GOT3 (cell line): ENCODE measurements at places on chromosomes 3 and 15.

DNA sequence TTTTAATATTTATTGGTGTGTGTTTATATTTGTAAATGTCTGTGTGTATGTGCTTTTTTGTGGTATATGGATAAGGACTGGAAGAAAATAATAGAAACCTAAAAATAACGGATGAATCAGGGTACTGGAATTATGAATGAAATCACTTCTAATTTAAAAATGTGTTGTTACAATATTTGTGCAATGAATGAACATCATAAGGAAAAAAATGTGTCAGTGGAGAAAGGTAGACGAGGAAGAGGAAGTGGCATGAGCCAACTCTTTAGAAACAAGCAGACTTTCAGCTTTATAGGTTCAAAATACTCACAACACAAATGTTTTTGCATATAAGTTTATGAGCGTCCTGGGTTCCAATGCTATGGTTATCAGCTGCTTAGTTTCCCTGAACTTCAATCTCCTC lies 59.4 kb downstream of the SOX2 start:
- DNase-seq: no peak

DNA sequence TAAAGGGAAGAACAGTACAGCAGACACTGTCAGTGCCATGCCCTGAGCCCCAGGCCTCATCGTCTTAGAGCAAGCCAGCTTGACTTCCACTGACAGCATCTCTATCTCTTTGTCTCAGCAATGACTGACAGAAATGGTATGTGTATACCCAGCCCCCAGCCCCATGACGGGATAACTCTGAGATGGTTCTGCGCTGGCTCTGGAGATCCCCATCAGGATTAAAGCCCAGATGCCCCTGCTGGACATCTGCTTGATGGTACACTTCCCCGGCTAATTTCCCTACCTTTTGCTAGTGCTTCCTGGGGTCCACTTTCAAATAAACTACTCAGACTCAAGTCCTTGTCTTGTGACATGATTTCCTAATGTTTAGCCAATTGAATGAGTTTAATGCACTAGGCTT lies 7.6 kb downstream of the NMNAT3 start:
- no peak for DNase-seq

GRCh38 chr15:80706161-80706560 lies 11.1 kb downstream of the ABHD17C start:
- DNase-seq: no peak

GRCh38 chr3:183387797-183388196 lies 40.6 kb downstream of the MCF2L2 start:
- DNase-seq: no peak

GRCh38 chr15:36614016-36614415 lies 34.6 kb downstream of the CDIN1 start:
- DNase-seq: no peak

DNA sequence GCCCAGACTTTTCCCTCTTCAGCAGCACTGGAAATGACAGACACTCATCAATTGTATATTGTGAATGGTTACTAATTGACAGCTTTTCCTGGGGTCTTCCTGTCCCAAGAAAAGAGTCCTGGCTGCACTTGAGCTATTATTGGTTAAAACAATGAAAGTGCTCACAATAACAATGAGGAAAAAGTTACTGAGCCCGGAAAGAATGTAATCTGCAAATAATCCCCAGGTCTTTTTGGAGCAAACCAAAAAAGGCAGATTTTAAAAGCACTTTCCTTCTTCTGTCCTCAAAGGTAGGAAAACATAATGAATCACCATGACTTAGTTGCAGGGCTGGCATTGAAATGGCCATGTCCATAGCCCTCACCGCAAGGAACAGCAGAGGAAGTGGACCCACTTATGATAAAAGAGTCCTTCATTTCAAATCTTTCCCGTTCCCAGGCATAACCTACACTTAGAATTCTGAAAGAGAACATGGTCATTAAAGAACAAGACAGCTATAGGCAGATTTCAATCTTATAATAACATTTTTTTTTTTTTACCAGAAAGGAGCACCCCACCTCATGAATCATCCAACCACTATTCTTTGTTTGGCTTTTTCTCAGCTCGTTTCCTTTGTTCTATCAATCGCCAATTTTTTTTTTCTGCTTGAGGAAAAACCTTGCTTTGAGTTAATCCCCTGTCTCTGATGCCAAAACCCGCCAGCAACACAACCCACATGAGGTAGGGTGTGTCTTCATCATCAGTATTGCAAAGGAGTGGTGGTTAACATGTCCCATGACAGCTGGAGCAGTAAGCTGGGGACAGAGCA lies 35.5 kb upstream of the ATP1B3 start:
- DNase-seq: no peak

GRCh38 chr3:87796843-87797185 lies 262.0 kb downstream of the CGGBP1 start:
- DNase-seq: no peak

GRCh38 chr15:62121273-62122015 lies 43.6 kb downstream of the C2CD4B start:
- DNase-seq: no peak

DNA sequence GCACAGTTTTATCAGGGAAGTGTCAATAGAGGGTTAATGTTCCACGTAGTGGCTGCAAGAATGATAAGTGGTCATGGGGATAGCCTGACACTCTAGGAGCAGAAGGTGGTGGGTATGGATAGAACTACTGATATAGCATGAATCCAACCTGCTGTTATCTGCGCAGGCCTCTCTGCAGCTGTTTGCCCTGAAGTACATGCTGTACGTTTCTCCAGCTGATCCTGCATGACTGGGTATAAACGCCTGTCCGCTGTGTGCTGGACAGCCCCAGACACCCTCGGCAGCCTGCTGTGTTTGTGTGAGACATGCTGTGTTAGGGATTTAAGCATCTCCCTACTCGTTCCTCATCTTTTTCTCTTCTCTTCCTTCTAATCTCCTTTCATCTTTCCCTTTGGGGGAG lies 87.1 kb downstream of the LPP start:
- no peak for DNase-seq

DNA sequence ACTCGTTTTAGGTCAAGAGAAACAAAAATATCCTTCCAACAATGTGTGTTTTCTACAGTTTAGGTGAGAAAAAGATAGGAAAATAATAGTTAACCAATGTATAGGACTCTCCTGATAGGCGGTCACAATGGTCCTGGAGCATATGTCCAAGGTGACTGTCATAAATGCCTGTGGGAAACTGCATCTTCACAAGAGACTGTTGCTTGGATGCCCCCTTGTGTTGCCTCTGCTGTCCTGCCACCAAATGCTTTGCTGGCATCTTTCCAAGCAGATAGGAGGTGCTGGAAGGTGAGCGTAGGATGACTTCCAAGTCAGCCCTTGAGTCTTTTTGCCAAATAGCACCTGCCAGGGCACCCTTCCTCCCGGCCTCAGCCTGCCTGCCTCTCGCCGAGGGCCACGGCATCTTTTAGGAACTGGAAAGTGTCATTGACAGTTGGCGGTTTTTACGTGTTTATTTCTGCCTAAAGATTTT lies 24.1 kb upstream of the SACM1L start:
- no peak for DNase-seq

DNA sequence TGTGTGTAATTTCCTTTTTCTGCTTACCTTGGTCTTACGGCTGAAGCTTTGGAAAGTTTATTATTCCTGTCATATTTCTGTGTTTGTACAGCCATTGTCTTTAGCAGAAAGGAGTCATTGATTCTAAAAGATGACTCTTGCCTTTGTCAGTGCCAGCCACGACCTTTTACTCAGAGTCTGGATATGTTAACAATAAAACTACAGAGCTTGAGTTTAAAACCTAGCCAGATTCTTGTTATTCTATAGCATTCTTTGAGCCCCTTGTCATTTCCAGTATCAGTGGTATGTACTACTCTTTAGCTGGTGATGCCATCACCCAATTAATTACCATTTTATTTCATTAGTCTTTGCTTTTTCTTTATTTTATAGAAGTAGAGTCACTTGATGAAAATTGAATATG lies 142.4 kb downstream of the TCF12 start:
- DNase-seq: no peak

- DNase-seq: no peak
These were observed 436.3 kb downstream of the WDR72 start for GRCh38 chr15:53323191-53323590.

DNA sequence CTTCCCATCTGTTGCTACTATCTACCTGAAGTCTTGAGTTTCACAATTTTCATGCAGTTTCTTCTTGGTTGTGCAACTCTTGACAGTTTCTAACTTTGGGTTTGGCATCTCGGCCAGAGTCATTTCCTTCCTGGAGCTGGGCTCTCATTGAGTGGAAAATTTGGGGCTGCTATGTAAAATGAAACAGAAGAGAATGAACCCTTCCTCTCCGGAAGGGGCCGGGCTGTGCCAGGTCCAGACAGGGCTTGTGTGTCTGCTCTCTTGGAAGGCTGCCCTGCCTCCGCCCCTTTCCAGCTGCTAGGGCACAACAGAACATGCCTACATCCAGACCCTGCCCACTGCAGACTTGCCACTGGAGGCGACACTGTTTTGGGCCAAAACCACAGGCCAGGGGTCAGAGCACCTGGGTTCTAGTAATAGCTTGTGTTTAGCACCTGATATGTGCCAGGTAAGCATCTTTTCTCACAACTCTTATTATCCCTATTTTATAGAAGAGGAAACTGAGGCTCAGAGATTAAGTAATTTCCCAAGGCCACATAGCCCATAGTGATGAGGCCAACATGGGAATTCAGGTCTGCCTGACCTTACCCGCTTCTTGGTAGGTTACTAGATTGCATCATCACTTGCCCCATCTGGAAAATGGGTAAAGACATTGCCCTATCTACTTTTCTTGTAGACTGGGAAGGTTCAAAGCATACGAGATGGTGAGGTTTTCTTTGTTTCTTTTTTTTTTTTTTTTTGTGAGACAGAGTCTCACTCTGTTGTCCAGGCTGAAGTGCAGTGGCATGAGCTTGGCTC lies 25.0 kb downstream of the IRAK2 start:
- peak; percentile 43 for DNase-seq

DNA sequence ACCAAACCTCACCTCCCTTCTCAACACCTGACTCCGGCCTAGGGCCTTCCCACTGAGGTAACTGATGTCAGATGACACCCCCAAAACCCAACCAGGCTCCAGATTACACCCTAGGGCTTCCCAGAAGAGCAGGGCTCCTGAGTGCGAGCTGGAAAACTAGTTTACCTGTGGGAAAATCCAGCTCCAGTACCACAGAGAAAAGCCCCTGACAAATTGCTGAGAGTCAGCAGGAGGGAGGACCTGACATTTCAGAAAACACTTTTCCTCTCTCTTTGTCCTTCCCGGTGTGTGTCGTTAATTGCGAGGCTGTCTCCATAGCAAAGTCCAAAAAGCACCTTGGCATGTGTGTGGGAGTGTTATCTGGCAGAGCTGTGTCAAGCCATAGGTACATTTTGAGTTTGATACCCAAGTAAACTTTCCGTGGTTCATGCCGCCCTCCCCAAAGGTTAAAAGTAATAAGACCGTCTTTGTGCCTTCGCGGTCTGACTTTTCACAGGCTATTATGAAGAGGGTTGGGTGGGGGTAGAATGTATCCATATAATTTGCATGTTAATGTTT lies 79.8 kb upstream of the FNDC3B start:
- no peak for DNase-seq

GRCh38 chr3:4820296-4821121 lies 158.7 kb upstream of the BHLHE40 start:
- no peak for DNase-seq

- DNase-seq: no peak
These were observed 85.2 kb downstream of the CACNA1D start for GRCh38 chr3:53579636-53580035.

DNA sequence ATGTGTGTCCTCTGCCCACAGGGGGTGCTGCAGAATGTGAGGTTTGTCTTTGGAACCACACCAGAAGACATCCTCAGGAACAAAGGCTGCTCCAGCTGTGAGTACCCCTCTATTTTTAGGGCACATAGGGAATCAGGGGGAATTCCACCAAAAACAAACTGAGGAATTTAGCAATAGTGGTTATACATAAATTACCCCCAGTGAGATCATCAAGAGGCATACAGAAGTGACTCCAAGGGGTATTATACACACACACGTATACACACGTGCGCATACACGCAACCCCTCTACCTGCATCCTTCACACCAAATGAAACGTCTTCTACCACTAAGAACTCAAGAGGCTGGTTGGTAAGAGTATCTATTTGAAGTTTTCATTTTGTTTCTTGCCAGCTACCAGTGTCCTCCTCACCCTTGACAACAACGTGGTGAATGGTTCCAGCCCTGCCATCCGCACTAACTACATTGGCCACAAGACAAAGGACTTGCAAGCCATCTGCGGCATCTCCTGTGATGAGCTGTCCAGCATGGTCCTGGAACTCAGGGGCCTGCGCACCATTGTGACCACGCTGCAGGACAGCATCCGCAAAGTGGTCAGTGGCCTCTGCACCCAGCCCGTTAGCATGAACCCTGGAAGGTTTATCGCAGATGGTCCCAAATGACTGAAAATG lies 2.9 kb downstream of the THBS1 start:
- no peak for DNase-seq

- no peak for DNase-seq
These were observed 598.0 kb downstream of the FOXP1 start for GRCh38 chr3:70985572-70985971.

GRCh38 chr3:157354722-157355121 lies 81.9 kb upstream of the PTX3 start:
- no peak for DNase-seq

DNA sequence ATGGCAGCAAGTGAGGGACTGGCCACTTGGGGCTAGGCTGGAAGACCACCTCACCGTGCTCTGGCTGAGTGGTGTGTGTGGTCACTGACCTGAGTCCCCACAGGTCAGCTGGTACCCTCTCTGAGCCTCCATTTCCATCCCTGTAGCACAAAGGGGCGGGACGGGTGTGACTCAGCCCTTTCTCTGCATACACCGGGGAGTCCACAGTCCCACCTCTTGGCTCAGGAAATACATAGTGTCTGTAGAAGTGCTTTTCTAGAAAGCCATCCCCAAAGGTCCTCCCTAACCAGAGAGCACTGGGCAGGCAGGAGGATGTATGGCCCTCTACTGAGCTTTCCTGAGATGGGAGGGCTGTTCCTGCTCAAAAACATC lies 27.2 kb downstream of the WNT7A start:
- DNase-seq: no peak

DNA sequence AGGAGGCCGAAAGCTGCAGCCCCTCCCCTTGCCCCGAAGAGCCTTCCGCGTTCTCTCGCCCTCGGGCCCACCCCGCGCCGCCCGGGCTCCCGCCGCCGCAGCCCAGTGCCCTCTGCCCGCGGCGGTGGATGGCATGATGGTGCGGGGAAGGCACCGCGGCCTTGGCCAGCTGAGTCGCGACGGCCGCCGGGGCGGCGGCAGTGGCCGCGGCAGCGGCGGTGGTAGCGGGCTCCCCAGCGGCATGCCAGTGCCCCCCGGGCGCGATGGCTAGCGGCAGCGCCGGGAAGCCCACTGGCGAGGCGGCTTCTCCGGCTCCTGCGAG lies 1.2 kb downstream of the TLNRD1 start:
- no peak for DNase-seq

- DNase-seq: no peak
These were observed 354.2 kb upstream of the BCHE start for GRCh38 chr3:166191411-166191810.
